ENCODE measurements at places on chromosomes 3 and 15. TPM values are rescaled to one million over a fixed set of nuclear protein-coding genes. Genes with fewer than 3 reads are reported as not detected.

CCR3 gene
- total RNA-seq, result 0.66 TPM

CCK gene
- total RNA-seq, result not detected

SENP8 gene
- 2.4 TPM for total RNA-seq

PLIN1 gene
- 0.08 TPM for total RNA-seq

IL12A gene
- total RNA-seq, result 3.1 TPM

CYP8B1 gene
- total RNA-seq, result 0.08 TPM

GRCh38 chr15:66149871-66150270, 103.7 kb downstream of the MEGF11 start:
- H3K4me1 ChIP-seq, result peaks cover 20% of the 10 kb centered on the region
- H3K36me3 ChIP-seq, result no peaks in the 10 kb centered on the region
- no peaks in the 10 kb centered on the region for H3K27me3 ChIP-seq
- no peak overlapping the region for H3K27ac ChIP-seq

- no peak overlapping the region for H3K27ac ChIP-seq
- peaks cover 13% of the 10 kb centered on the region for H3K4me1 ChIP-seq
- no peaks in the 10 kb centered on the region for H3K36me3 ChIP-seq
- H3K27me3 ChIP-seq, result no peaks in the 10 kb centered on the region
- no peak for DNase-seq
Measured at GRCh38 chr3:109072194-109072593, 45.7 kb downstream of the MORC1 start.

- peaks cover 34% of the 10 kb centered on the region for H3K36me3 ChIP-seq
Measured at GRCh38 chr15:64157599-64158125, 5.2 kb downstream of the PPIB start.

DNA sequence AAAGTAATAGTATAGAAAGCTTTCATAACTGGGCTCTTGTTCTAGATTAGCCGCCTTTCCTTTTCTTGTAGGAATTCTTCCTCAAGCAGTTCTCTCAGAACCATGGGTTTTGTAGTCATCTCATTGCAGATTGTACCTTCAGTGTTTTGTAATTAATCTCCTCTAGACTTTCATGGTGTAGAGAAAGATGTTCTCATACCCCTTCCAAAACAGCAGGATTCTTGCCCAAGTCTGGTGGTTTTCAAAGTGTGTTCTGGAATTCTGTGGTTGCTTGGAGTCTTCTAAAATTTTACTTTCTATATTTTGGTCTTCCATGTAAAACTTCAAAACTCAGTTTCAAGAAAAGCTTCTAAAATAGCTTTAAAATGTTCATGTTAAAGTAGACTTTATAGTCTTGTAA, 293.8 kb downstream of the PTPRG start:
- no peak for DNase-seq
- H3K36me3 ChIP-seq, result no peaks in the 10 kb centered on the region
- H3K27me3 ChIP-seq, result no peaks in the 10 kb centered on the region

DNA sequence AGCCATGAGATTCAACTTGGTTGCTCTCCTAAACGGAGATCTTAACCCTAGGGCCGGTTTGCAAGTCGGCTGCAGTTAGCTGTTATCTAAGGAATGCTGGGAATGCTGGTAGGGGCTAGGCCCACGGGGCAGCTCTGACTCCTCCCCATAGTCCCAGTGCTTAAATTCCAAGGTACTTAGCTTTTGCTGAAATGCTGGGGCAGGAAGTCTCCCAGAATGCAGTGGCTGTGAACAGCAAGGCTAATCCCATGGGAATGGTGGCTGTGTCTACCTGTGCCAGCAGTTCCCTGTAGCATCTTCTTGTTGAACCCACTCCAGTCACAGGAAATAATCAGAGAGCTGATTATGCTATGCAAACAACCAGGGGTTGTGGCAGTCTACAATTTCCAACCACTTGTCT, 102.5 kb upstream of the TJP1 start:
- no peaks in the 10 kb centered on the region for H3K27me3 ChIP-seq
- no peak overlapping the region for H3K4me3 ChIP-seq
- H3K4me1 ChIP-seq, result no peaks in the 10 kb centered on the region
- no peaks in the 10 kb centered on the region for H3K36me3 ChIP-seq
- DNase-seq, result no peak

DNA sequence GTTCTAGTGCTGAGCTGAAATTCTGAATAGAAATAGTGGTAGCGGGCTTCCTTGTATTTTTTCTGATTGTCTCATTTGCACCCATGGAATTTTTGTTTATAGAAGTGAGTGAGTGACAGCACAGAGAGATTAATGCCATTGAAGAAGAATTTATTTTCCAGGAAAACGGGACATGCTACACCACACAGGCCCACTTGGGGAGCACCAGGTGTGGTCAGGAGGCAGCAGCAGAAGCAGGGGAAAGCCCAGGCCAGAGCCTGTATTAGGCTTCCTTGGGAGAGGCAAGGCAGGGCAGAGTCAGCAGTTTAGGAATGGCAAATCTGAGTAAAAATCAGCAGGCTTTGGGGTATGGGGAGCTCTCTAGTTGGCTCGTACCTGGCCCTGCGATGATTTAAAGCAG, 88.4 kb upstream of the ATP11B start:
- no peaks in the 10 kb centered on the region for H3K36me3 ChIP-seq
- no peaks in the 10 kb centered on the region for H3K4me1 ChIP-seq
- no peaks in the 10 kb centered on the region for H3K27me3 ChIP-seq
- H3K27ac ChIP-seq, result no peak overlapping the region
- no peak overlapping the region for H3K4me3 ChIP-seq
- no peak for DNase-seq

DNA sequence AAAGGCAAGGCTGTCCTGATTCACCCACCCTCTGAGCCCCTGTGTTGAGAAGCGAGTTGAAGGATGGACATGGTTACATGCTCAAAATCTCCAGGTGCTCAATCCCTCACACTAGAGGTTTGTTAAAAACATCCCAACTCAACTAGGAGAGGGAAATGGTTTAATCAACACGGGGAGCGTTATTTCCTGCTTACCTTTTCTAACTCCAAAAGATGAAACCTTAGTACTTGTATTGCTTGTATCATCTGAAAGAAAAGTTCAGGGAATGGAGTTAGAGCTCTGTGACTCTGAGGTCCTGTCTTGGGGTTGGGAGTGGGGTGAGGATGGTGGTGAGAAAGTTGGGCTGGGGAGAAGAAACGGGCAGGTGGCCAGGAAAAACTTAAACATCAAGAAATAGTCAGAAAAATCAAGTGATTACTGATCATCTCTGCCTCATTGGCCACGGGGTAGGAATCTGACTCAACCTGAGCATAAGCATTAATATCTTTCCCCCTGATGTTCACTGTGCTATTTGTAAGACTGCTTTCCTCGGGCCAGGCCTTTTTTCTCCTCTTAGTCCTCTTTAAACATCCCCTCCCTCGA, 5.9 kb downstream of the MEIS2 start:
- no peak overlapping the region for H3K27ac ChIP-seq
- no peaks in the 10 kb centered on the region for H3K36me3 ChIP-seq
- no peaks in the 10 kb centered on the region for H3K27me3 ChIP-seq
- H3K4me3 ChIP-seq, result no peak overlapping the region
- DNase-seq, result no peak
- peaks cover 13% of the 10 kb centered on the region for H3K4me1 ChIP-seq

DNA sequence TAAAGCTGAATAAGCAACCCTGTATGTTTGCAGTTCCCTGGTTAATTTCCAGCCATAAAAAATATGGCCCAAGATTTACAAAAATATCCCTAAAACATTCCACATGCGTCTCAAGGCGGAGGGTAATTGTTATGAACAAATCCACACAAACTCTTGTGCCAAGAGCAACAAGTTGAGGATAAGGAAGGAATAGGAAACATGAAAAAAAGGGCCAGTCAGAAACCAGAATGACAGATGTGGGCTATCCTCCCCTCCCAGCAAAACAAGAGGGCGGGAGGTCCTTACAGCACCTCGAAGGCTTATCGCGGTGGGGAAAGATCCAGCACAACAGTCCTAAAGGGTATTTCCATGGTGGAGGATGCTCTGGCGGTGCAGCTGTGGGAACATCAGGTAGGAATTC, 155.6 kb upstream of the HES1 start:
- H3K4me1 ChIP-seq, result no peaks in the 10 kb centered on the region
- no peaks in the 10 kb centered on the region for H3K27me3 ChIP-seq
- DNase-seq, result no peak
- no peak overlapping the region for H3K27ac ChIP-seq
- no peaks in the 10 kb centered on the region for H3K36me3 ChIP-seq

- no peak for DNase-seq
- no peaks in the 10 kb centered on the region for H3K4me1 ChIP-seq
- H3K27ac ChIP-seq, result no peak overlapping the region
- H3K4me3 ChIP-seq, result no peak overlapping the region
Measured at GRCh38 chr3:186268616-186269448, 93.2 kb downstream of the DGKG start.

DNA sequence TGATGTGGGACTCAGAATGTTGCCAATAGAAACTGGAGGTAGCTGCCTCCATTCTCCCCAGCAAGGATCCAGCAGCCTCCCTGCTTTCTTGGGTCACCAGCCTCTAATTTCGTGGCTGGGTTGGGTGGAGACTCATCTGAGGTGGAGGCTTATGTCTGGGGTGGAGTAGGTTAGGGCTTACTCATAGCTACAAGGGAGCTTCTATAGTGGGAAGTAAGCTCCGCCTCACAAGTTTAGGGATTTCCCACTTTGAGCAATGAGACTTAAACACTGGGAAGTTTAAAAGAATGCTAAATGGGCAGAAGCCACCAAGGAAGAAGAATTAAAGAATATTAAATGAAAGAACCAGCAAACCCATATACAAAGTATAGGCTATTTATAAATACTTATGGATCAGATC, 63.8 kb downstream of the GJD2 start:
- H3K36me3 ChIP-seq, result no peaks in the 10 kb centered on the region
- no peaks in the 10 kb centered on the region for H3K4me1 ChIP-seq
- H3K27me3 ChIP-seq, result no peaks in the 10 kb centered on the region
- no peak for DNase-seq
- no peak overlapping the region for H3K4me3 ChIP-seq

DNA sequence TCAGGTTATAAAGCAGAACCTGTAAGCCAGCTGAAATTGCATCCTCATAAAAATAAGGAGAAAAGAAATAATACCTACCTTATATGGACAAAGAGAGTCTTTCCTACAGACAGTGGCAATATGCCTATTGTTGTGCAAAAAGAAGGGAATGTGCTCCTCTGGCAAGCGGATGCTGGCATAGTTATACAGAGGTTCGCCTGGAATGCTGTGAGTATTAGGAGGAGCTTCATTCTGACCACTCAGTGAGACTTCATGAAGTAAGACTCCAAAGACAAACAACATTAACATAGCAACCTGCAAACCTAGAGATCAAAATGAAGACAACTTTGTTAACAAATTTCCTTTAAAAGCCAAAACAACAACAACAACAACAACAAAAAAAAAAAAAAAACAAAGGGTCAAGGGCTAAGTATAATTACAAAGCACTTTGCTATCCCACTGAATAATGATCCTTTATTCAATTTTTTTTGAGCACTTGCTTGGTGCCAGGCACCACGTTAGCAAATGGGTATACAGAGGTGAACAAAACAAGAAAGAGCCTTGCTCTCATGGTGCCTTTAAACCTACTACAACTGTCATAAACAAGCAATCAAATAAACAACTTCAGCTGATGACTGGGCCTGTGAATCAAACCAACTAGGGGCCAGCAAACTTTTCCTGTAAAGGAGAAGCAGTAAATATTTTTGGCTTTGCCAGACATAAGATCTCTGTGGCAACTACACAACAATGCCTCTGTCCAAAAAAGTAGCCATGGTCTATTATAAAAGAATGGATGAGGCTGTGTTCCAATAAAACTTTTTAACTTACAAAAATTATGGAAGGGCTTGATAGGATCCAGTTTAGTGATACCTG, 3.7 kb downstream of the EOGT start:
- no peak for DNase-seq
- H3K36me3 ChIP-seq, result no peaks in the 10 kb centered on the region
- no peaks in the 10 kb centered on the region for H3K27me3 ChIP-seq
- no peak overlapping the region for H3K27ac ChIP-seq
- no peak overlapping the region for H3K4me3 ChIP-seq

- peaks cover 14% of the 10 kb centered on the region for H3K36me3 ChIP-seq
- peaks cover 6% of the 10 kb centered on the region for H3K4me1 ChIP-seq
Measured at GRCh38 chr3:38119821-38120692, 16.9 kb downstream of the ACAA1 start.

DNA sequence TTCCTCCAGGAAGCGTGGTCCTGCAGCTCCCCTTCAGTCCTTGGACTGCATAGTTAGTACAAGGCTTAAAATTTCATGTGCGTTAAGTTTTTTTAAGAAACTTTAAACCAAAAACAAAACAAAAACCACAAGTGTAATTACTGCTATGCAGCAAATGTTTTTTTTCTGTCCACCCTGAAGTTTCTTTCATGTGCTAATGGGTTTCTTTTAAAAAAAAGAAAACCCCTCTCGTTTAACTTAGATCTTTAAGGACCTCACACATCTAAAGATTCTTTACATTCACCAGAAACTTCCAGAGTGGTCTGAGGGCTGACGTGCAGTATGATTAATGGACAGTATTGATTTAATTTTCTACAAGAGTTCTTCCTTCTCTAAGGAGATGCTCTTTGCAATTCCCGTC, 72.0 kb upstream of the PYGO1 start:
- H3K4me3 ChIP-seq, result no peak overlapping the region
- H3K36me3 ChIP-seq, result no peaks in the 10 kb centered on the region
- no peak overlapping the region for H3K27ac ChIP-seq
- no peaks in the 10 kb centered on the region for H3K27me3 ChIP-seq
- no peak for DNase-seq

GRCh38 chr3:136658946-136659682, 93.1 kb downstream of the STAG1 start:
- DNase-seq, result no peak
- no peaks in the 10 kb centered on the region for H3K4me1 ChIP-seq
- no peaks in the 10 kb centered on the region for H3K36me3 ChIP-seq
- no peak overlapping the region for H3K4me3 ChIP-seq

- no peaks in the 10 kb centered on the region for H3K27me3 ChIP-seq
- H3K4me3 ChIP-seq, result no peak overlapping the region
- no peaks in the 10 kb centered on the region for H3K4me1 ChIP-seq
Measured at GRCh38 chr3:27031476-27031875, 337.7 kb downstream of the NEK10 start.

GRCh38 chr15:57784081-57784511, 77.6 kb downstream of the POLR2M start:
- H3K4me3 ChIP-seq, result no peak overlapping the region
- H3K36me3 ChIP-seq, result no peaks in the 10 kb centered on the region
- no peaks in the 10 kb centered on the region for H3K27me3 ChIP-seq
- H3K4me1 ChIP-seq, result no peaks in the 10 kb centered on the region
- DNase-seq, result no peak

GRCh38 chr15:49988766-49989165, 130.3 kb downstream of the ATP8B4 start:
- no peaks in the 10 kb centered on the region for H3K27me3 ChIP-seq
- DNase-seq, result no peak
- no peaks in the 10 kb centered on the region for H3K36me3 ChIP-seq
- no peak overlapping the region for H3K4me3 ChIP-seq

GRCh38 chr3:11552289-11553264, 91.1 kb downstream of the VGLL4 start:
- no peak for DNase-seq
- no peaks in the 10 kb centered on the region for H3K27me3 ChIP-seq
- H3K27ac ChIP-seq, result no peak overlapping the region

DNA sequence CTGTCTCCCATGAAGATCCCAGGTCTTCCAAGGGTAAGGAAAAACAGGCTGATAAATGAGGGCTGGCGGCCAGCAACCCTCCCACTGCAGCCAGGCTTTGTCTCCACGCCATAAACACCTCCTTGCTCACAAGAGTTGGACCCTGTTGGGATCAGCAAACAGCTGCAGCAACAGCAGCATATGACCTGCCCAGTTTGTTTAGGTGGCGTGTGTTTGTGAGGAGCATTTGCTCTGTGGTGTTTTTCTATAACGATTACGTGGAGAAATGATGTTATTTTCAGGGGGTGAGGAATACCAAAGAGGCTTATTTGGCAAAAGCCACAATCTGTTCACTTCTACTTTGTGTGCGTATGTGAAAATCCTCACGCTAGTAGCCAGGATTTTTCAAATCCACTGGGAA, 58.5 kb downstream of the RFTN1 start:
- H3K27me3 ChIP-seq, result no peaks in the 10 kb centered on the region
- no peak overlapping the region for H3K27ac ChIP-seq
- H3K4me3 ChIP-seq, result no peak overlapping the region
- no peaks in the 10 kb centered on the region for H3K4me1 ChIP-seq
